AG04449 (cell line): ENCODE measurements at places on chromosomes 2 and 18.

GRCh38 chr2:219578811-219579613, 6.9 kb downstream of the INHA start:
- DNase-seq: no peak

GRCh38 chr2:216829533-216829932, 30.3 kb downstream of the TNP1 start:
- DNase-seq: no peak

DNA sequence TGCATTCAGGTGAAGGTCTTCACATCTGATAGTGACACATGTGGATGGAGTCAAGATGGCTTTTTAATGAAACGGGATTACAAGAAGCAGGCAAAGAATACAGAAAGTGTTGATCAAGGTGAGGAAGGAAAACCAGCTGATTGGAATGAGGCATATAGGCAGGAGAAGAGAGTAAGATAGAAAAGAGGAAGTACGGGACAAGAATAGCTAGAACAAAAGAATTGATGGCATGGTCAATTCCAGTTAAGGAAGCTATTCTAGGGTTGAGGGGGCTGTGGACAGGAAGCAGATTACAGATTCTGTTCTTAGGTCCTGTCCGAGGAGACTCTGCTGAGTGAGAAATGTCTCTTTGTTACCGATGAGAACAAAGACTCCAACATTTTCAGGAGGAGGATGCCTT, 13.2 kb upstream of the NCK2 start:
- DNase-seq: no peak

GRCh38 chr2:11242542-11243174, 87.4 kb downstream of the SLC66A3 start:
- DNase-seq: no peak

- DNase-seq: no peak
These were observed 114.6 kb downstream of the VIT start for GRCh38 chr2:36811071-36811470.
